CD4-positive, alpha-beta T cell treated with Interleukin-21 for 1 hour (primary cell): ENCODE measurements at places on chromosomes 7 and 10.

DNA sequence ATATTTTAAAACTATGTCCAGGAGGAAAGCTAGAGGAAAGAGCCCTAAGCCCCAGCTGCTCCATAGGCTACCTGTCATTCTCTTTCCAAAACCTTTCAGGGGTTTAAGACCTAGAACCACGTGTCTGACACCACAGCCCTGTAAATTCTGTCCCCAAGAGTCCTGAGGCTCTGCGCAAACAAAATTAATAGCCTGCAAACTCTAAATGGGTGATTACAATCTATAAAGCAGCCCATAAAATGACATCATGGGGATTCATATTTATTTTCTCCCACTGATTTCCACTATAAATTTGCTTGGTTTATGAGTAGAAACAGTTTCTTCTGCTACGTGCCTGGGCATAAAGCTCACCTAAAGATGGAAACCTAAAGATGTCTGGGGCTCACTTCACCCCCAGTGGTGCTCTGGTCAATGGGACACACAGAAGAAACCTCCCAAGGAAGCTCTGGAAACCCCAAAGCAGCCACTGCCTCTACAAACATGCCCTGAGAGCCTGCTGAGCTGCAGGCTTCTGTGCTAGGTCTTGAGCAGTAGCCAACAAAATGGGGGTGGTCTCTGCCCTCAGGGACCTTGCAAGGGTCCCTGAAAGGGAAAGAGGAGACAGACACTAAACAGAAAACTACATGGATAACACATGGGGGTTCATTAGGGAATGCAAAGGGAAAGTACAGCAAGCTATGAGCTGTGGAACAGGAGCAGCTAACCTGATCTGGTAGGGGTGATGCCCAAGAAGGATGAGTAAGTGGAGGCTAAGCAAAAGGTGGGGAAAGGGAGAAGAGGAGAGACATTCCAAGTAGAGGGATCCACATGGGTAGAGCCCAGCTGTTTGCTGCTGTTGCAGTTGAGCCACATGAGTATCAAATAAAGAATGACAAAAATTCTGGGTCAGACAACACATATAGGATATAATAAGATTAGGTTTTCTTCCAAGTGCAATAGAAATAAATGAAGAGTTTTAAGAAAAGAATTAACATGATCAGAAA, 331.7 kb downstream of the KCNMA1 start:
- no peak for DNase-seq

GRCh38 chr7:20988340-20988739, 201.7 kb upstream of the SP8 start:
- DNase-seq, result no peak

DNA sequence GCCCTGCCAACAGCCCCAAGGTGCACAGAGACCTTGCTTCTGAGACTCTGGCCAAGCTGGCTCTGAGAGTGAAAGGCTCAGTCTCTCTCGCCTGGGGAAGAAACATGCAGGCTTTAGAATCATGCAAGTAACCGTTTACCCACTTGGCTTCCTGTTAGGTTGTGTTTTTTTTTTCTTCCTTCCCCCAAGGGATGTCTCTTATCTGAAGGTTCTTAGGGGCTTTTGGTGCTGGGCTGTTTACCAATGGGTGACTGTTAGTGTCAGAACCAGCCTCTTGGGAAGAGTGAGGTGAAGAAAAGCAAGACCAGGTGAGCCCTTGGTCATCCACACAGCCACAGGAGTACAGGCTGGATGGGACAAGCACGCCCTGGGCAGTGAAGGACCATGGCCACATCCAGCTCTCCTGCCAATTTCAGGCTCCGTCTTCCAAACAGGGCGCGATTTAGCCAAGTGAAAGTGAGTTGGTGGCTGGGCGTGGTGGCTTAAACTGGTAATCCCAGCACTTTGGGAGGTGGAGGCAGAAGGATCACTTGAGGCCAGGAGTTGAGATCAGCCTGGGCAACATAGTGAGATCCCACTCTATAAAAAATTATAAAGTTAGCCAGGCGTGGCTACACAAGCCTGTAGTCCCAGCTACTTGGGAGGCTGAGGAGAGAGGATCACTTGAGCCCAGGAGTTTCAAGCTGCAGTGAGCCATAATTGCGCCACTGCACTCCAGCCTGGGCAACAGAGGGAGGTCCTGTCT, 76.3 kb upstream of the CUX1 start:
- peak; percentile 2 for DNase-seq

GRCh38 chr10:24513155-24513554, 210.5 kb downstream of the ARHGAP21 start:
- no peak for DNase-seq

- DNase-seq, result no peak
Observed at GRCh38 chr7:95394370-95394769, 1.8 kb downstream of the PON3 start.

- no peak for DNase-seq
Observed at GRCh38 chr7:32093415-32094408, 23.5 kb upstream of the PDE1C start.

- no peak for DNase-seq
Observed at GRCh38 chr10:74883428-74883827, 57.0 kb downstream of the KAT6B start.

GRCh38 chr10:71995887-71996575, 31.8 kb downstream of the CHST3 start:
- no peak for DNase-seq

GRCh38 chr10:73886661-73887293, 12.4 kb upstream of the CAMK2G start:
- no peak for DNase-seq

GRCh38 chr10:129646973-129647372, 179.9 kb downstream of the MGMT start:
- DNase-seq, result no peak

DNA sequence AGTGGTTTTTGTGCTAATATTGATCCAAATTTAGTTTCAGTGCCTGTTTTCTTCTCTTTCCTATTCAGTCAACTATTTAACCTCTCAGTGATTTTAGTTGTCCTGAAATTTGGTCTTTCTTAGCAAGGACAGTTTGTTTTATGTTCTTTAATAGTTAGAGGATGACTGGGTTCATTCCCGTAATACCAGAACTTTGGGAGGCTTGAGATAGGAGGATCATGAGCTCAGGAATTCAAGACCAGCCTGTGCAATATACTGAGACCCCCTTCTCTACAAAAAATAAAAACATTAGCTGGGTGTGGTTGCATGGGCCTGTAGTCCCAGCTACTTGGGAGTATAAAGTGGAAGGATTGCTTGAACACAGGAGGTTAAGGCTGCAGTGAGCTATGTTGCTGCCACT, 148.3 kb downstream of the EXOC4 start:
- DNase-seq, result no peak

DNA sequence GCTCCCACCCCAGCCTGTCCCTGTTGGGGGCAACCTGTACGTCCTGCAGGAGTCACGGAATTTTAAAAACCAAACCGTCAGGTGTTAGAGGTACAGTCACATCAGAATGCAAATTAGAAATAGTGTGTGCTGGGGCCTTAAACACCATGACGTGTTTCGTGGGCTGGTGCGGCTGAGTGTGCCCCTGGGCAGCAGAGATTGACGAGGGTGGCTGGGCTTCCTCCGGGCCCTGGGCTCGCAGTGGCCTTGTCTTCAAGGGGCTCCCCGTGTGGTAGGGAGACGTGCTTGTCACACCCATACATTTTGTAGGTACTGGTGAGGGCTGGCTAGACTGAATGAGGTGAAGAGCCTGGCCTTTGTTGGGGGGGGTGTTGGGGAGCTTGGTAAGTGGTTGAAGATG, 7.6 kb downstream of the MGMT start:
- no peak for DNase-seq

DNA sequence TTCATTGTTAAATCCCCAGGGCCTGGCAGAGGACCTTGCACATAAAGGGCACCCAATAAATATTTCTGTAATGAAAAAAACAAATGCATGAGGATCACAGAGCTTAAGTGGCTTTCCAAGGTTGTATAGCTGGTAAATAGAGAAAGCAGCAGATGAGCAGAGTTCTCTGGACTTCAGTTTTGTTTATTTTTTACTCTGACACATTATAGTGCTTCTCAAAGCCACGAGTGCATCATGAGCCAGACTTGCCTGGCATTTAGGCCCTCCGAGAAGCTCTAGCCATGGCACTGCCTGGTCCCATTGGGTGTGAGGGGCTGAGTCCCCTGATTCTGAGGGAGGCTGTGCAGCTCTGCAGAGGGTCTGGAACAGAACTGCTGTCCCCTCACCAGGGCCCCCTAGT, 87.2 kb upstream of the ZNF32 start:
- no peak for DNase-seq
